Activated T-cell treated with anti-CD3 and anti-CD28 coated beads, Interleukin-2, amount 50 U/mL, for 72 hours (primary cell): ENCODE measurements at places on chromosomes 5 and 9. TPM values are rescaled to one million over a fixed set of nuclear protein-coding genes. Genes with fewer than 3 reads are reported as not detected.

RABGAP1 gene
- 33.1 TPM for total RNA-seq

TDRD7 gene
- total RNA-seq: 6.7 TPM

GRCh38 chr5:4572311-4573100 is 567.6 kb upstream of the ADAMTS16 start:
- H3K4me3 ChIP-seq: no peak overlapping the region
- H3K36me3 ChIP-seq: peaks cover 3% of the 10 kb centered on the region
- no peaks in the 10 kb centered on the region for H3K4me1 ChIP-seq
- H3K27ac ChIP-seq: no peak overlapping the region
- DNase-seq: no peak
- no peaks in the 10 kb centered on the region for H3K27me3 ChIP-seq

- H3K27me3 ChIP-seq: no peaks in the 10 kb centered on the region
- H3K4me3 ChIP-seq: no peak overlapping the region
Measured at GRCh38 chr5:109412981-109413402, 3.2 kb upstream of the PJA2 start.

DNA sequence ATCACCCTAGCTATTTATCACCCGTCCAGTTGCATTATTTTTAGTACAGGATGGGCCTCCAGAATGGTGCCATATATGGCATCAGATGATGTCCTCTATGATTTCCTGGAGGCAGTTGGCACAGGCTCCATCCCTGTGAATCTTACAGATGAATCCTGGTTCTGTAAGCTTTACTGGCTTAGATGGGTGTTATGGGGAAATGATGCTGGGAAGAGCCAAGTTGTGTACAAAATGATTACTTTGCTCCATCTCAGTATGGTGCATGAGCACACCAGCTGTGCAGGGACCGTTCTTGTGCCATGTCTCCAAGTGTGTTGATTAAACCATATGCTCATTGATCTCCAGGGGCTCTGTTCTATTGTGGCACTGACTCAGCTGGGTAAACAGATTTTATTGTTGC is 755.7 kb downstream of the TLR4 start:
- no peak overlapping the region for H3K4me3 ChIP-seq
- no peaks in the 10 kb centered on the region for H3K27me3 ChIP-seq
- no peak overlapping the region for H3K27ac ChIP-seq
- no peaks in the 10 kb centered on the region for H3K4me1 ChIP-seq
